ENCODE measurements at places on chromosomes 16 and 17.

GRCh38 chr16:66256919-66257318 is 109.6 kb upstream of the CDH5 start:
- DNase-seq, result no peak

DNA sequence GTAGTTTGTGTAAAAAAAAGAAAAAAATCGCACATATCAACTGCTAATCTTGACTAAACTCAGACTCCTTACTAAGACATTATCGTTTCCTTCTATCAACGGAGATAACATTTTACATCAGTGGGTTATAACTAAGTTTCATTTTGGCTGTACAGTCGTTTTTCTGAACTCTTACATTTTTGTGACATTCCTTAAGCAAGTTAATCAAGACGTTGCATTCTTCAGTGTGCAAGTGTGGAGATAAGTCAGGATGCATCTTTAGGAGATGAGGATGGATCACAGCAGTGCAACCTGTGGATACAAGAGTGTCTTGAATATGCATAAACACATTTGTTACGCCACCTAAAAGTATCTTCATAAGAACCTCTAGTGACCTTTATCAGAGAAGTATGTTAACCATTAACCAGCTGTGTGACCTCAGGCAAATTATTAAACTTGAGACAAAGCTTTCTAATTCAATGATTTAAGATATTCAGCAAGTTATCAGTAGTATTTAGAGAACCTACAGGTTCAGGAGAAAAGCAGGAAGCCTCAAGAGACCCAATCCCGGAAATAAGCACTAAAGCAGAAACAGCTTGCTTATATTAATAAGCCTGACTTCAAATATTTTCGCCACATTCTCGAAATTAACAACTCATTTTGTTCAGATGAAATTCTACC is 9.4 kb downstream of the CMC2 start:
- DNase-seq, result no peak

DNA sequence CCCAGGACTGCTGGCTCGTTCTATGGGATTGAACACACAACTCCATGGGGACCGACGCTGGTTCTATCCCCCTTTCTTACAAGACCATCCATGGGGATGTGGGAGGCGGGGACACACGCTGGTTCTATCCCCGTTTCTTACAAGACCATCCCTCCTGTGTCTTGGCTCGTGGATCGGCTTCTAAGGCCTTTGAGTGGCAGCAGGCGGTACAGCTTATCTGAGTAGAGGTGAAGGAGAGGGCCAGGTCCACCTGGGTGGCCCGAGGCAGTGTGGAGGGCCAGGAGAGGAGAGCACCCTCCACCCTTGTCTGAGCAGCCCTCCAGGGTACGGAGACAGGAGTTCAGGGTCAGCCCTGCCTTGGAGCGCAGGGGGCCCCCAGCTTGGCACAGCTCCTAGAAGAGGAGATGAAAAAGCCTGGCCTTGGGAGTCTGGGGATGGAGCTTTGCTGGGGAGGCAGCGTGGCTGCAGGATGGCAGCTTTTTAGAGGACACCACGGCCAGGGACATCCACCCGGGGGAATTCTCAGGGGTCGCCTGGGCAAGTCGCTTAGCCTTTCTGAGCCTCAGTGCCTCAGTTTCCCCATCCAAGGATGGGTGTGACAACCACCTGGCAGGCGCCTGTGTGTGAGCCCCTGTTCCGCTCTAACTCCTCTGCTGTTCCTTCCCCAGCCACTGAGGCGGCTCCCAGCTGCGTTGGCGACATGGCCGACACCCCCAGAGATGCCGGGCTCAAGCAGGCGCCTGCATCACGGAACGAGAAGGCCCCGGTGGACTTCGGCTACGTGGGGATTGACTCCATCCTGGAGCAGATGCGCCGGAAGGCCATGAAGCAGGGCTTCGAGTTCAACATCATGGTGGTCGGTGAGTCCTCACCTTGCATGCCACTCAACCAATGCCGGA is 341.0 kb downstream of the SEC14L1 start:
- no peak for DNase-seq

- peak; percentile 58 for DNase-seq
These were observed 295.3 kb upstream of the PMFBP1 start for GRCh38 chr16:72467157-72467759.

DNA sequence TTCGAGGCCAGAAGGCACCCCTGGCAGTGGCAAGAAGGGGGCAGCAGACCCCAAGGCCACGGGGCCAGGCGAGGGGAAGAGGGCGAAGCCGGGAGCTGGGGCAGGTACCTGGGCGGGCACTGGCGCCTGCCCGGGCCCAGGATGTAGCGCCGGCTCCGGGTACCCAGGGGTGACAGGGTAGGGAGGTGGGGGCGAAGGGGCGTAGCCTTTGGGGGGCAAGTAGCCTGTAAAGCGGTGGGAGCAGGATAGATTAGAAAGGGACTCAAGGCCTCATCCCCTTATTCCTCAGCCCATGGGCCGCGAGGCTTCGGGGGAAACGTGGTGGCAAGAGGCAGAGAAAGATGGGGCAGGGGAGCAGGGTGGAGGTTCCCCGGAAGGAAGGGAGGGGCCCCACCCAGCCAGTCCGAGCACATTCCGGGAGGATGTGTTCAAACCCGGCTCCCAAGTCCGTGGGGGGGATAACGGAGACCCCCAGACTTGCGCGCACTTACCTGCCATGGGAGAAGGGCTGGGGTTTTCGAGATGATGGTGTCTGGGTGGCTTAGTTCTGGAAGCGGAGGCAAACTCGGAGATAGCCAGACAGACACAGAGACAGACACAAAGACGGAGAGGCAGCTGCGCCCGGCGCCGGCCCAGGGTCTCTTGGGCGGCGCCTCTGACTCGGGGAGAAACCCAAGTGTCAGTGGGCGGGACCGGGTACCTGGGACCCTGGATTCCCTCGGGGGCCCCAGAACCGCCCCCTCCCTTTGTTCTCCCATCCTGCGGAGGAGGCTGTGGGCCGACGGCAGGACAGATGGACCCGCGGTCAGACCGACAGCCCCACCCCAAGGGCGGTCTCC is 493 bp downstream of the PLSCR3 start:
- peak; percentile 66 for DNase-seq

DNA sequence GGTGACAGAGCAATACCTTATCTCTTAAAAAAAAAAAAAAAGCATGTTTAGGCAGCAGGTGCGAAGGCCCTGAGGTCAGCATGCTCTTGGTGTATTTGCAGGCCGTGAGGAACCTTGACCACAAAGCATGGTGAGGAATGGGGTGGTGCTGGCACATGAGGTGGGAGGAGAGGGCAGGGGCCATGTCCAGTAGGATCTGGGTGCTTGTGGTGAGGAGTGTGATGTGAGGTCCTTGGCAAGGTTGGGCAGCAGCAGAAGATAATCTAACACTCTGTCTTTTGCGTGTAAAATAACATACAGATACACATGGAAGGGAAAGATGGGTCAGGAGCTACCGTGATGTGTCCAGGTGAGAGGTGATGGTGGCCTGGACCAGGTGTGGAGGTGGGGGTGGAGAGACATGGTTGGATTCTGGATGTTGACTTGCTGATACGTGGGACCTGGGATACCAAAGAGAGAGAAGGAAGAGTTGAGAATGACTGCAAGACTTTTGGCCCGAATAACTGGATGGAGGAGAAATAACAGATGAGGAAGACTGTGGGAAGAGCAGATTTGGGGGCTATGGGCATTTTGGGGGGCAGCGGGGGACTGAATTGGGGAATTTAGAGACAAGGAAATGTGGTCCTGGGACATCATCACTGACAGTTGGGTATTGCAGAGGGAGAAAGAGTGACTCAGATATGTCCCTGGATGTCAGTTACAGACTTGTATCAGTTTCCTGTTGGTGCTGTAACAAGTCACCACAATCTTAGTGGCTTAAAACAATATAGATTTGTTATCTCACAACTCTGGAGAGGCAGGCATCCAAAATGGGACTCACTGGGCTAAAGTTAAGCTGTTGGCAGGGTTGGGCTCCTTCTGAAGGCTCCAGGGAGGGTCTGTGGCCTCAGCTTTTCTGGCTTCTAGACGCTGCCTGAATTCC is 274.9 kb downstream of the HAPSTR1 start:
- DNase-seq, result no peak

DNA sequence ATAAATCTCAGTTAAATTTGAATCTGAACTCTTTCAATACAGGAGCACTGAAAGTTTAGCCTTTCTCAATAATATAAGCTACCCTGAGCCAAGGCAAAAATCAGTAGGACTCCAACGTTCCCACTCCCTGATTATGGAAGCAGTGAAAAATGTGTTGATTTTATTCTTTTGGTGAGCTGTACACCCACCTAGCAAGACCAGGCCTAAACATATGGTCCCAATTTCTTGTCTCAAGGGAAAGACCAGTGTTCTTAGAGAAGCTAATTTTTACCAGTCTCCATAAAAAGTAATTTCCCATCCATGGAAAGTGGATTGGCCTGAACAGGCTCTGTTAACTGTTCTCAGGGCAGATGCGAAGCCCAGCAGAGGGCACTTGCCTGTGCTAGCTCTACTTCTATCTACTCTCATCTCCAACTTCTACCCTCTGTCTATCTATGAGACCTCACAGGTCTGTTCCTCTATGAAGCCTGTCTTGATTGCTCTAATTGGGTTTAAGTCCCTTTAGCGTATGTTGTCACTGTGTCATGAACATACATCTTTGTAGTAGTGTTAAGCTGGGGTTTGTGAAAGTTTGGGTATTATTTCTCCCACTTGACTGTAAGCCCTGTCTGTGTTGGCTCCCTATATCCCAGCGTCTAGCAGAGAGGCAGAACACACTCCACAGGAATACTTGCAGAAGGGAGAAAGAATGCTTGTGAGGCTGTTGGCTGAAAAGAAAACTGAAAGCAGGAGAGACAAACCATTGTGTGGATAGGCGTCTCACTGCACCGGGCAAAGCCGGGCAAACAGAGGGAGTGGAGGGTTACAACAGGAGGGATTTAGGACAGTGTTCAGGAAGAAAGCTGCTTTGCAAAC is 167.1 kb upstream of the MAF start:
- DNase-seq, result no peak

DNA sequence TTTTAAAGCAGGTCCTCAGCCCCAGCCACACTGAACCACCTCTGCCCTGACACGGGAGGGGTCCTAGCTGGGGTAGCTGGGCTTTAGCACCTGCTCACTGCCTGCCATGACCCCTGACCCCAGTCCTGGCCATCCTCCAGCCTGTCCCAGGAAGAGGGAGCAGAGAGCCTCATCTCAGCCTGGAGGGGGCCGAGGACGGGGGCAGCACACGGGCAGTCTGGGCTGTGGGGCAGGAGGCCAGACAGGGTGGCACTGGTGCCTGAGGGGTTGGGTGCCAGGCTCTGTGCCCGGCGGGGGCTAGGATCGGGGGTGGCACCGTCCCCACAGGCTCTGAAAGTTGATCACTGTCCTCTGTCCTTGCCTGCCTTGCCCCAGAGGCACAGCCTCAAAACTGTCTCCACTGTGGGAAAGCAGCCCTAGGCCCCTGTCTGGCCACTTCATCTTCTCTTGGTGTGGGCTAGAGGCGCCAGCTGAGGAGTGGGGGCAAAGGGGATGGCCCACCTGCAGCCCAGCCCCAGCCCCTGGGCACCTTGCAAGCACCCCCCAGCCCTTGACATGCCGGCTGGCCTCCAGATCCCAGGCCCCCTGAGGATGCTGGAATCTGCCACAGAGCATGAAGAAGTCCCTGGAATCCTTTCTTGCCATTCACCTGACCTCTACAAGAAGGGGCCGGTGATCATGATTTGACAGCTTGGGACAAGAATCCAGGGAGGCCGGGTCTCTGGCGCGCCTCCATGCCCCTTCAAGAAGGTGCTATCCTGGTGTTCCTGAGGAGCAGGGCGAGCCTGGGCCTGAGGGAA is 15.7 kb downstream of the ENDOV start:
- peak; percentile 52 for DNase-seq

GRCh38 chr16:89742948-89743347 is 21.6 kb downstream of the ZNF276 start:
- no peak for DNase-seq

DNA sequence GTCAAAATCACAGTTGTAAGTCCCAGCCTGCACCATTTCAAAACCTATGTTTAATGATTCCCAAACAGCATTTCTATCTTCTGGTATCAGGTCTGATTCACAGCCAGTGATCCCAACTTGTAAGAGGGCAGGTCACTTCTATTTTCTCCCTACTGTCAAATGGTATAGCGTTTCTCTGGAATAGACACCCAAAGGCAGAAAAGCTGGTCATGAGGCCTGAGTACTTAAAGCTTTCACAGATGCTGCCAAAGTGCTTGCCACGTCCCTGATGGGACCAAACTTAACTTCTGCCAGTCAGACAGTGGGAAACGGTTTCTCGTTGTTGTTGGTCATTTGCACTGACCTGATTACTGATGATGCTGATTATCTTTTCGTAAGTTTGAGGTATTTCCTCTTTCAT is 43.4 kb downstream of the CYTH1 start:
- no peak for DNase-seq

GRCh38 chr16:85303354-85303883 is 191.1 kb upstream of the CIBAR2 start:
- DNase-seq, result no peak

DNA sequence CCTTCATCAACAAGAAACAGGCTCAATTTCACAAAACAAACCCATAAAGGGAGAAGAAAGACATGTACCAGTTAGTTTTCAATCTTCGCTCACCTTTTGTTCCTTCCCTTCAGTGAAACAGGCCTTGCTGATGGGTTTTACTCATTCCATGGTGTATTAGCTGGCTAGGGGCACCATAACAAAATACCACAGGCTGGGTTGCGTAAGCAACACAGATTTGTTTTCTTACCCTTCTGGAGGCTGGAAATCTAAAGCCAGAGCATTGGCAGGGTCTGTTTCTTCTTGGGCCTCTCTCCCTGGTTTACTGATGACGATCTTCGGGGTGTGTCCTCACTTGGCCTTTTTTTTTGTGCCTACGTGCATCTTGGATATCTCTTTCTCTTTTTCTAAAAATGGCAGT is 383.4 kb upstream of the RBFOX1 start:
- DNase-seq, result no peak

DNA sequence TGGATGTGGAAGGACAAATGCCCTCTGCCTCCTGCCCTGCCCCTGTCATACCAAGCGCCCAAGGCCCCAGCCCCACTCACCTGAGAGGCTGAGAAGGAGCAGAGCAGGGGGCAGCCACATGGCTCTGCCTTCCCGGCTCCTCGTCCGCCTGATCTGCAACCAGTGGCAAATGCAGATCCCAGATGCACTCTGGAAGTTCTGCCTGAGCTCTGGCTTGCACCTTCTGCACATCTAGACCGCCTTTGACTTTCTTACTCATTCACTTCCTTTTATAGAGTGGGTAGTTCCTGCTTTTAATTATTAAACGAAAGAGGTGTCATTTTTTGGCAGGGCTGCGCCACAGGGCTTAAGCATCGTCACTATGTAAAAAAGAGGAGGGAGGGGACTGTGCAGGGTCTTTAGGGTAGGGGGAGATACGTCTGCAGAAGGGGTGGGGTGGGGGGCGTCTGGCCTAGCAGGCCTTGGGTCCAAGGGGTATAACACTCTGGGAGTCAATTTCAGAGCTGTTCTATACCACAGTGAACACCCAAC is at the start of gene CD300LB:
TSS of gene CD300LB (minus strand) at position 245 of the 531 bp plus-strand sequence. CDS start at position 120, 125 bp downstream.
- no peak for DNase-seq

DNA sequence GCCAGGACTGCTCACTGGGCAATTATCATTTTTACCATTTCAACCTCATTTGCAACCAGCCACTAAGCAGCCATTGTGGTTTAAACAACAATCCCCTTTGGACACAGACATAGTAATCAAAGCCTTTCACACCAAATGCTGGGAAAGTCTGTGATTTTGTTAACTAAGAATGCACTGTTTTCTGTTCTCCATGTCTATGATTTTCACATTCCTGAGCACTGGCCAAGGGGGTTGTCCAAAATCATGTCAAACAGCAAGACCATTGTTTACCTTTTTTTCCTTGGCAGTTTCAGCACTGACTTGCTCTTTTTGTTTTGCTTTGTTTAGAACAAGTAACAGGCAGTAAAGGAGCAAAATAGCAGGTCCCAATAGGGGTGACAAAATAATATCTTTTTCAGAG is 106.3 kb upstream of the SIAH1 start:
- no peak for DNase-seq

GRCh38 chr16:85755929-85756768 is 5.3 kb upstream of the C16orf74 start:
- no peak for DNase-seq

GRCh38 chr16:89037261-89038152 is 56.1 kb upstream of the ACSF3 start:
- DNase-seq, result no peak

All from NCI-H2171 (cell line).